ENCODE measurements at places on chromosomes 5 and 9.

- DNase-seq = no peak
These were observed 92.7 kb upstream of the TNC start for GRCh38 chr9:115210699-115211098.

DNA sequence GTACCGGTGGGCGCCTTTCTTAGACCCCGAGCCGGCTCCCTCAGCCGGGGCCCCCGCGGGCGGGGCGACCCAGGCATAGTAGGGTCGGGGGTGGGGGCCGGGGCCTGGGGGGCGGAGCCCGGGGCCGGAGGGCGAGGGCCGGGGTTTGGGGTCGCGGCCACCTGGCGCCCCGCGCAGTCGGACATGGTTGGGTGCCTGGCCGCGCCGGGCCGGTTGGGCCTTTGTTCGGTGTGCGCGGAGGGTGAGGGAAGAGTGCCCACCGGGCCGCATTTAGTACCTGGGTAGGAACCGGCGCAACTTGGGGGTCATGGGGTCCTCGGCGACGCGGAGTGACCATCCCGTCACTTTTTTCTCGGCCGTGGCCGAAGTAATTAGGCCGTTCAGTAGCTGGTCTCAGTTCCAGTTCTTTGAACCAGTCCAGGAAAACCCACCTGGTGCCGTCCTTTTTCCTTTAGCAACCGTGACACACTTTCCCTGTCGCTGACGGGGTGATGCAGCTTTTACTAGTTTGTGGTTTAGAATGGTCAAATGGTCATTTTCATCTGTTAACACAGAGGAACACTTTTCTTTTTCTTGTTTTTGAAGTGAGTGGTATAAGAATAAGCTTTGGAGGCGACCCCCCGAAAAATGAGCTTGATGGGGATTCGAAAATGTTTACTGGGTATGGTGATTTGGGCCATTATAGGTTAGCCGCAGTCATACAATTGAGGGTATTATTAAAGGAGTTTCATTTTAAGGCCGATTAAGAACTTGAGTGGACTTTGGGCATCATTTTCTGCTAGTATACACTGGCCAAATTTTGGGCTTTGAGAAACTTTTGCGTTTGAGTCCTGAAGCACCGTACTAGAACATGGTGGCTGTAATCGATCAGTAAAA, 589 bp downstream of the CKS2 start:
- peak; percentile 37 for DNase-seq

DNA sequence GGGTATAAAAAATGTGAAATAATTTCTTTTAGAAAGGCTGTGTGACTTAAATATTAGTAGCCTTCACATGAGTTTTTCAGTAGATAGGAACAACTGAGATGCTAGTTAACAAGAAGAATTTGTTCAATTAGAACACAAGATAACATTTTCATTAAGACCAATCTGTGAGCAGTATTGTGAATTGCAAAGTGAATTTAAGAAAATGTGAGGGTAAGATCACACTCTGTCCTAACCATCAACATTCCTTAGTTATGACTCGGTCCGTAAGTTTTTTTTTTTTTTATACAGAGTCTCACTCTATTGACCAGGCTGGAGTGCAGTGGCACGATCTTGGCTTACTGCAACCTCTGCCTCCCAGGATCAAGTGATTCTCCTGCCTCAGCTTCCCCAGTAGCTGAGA, 180.2 kb upstream of the EGFLAM start:
- DNase-seq = no peak

DNA sequence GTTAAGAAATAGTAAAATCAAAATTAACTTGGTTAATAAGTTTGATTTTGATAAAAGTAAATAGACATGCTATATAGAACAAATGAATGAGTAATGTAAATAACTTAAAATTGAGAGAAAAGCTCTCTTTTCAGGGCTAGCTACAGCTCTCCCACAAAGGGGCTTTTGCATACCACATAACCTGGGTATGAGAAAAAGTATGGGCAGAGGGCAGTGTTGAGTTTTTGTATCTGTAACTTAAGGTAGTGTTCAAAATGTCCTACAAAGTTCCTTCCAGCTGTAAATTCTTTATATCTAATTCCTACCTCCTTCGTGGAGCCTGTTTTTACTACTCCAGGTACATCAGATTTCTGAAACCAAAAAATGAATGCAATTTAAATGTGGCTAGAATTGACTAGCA, 18.9 kb upstream of the TTC33 start:
- DNase-seq = no peak

GRCh38 chr9:114351932-114352331, 22.3 kb downstream of the ORM2 start:
- DNase-seq = no peak

- DNase-seq = no peak
These were observed 7.2 kb downstream of the CNOT8 start for GRCh38 chr5:154865466-154866184.

DNA sequence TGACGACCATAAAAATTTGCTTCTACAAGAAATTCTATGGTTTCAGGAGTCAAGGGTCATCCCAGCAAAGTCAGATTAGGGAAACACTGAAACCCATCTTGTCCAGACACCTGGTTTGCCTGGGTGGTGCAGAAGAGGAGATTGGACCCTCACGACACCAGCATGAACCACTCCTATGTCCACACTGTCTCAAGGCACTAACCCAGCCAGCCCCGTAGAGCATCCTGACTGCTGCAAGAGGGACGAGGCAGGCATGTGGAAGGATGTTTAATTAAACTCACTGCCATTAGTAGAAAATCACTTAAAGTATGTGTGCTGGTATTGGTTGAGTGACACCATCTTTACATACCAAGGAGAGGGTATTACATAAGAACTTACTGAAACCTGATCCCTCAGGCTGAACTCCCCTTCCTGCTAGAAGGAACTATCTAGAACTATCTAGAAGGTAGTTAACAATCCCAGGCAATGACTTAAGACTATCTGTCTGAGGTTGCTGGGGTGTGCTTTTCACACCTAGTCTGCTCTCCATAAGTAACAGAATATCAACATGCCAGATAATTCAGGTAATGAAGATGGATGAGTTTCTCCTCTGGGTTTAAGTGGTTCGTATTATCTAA, 93.6 kb downstream of the SEMA6A start:
- DNase-seq = no peak

DNA sequence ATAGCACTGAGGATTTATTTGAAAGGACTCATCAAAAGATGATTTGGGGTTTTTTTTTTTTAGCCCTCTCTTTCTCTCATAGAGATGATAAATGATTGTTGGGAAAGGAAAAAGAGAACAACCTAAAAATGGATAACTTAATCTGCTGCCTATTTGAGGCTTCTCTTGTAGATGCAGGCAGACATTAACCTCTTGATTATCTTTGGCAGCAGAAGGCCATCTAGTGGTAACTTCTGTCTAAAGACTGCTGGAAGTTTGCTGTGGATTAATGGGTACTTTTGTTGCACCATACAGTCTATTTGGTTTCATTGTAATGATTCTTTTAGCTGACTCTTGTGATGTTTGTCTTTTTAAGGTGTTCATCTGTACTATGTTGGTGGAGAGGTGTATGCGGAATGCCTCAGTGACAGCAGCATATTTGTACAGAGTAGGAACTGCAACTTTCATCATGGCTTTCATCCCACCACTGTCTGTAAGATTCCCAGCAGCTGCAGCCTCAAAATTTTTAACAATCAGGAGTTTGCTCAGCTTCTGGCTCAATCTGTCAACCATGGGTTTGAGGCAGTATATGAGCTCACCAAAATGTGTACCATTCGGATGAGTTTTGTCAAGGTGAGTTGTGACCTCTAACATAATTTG, 18.8 kb downstream of the SMIM32 start:
- no peak for DNase-seq

GRCh38 chr9:97689401-97690180, 7.5 kb downstream of the XPA start:
- DNase-seq = no peak

- DNase-seq = no peak
These were observed 94.1 kb upstream of the GLIS3 start for GRCh38 chr9:4393806-4394523.

- DNase-seq = no peak
These were observed 26.8 kb downstream of the JADE2 start for GRCh38 chr5:134552301-134552700.

- no peak for DNase-seq
These were observed 160.2 kb downstream of the DENND1A start for GRCh38 chr9:123769719-123770118.

DNA sequence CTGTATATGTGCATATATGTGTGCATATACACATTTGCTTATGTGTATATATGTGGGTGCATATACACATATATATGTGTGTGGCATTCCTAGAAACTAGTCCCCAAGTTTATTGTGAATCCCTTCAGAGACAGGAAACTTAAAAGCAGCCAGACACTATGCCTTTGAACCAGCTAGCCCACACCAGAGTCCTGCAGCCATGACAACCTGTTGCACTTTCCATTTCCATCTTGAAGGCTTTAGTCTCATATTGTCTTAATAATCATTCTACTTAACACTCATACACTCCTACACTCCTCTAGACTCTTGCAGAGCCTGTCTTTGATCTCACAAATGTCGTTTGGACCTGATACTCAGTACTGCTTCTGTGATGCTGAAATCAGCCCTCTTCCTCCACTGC, 34.8 kb upstream of the CDH6 start:
- DNase-seq = no peak

GRCh38 chr9:2691626-2692025, 25.7 kb upstream of the KCNV2 start:
- DNase-seq = no peak

DNA sequence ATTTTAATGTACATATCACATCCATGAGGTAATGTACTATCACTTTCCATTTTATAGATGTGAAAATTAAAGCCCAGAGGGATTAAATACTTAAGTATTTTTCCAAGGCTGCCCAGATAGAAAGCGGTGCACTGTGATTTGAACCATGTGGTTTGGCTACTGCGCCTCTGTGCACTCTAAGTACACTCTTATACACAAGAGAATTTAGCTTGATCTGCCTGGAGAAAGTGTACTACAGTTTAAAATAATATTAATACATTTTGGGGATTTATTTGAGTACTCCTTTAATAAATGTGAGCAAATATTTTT, 360.4 kb upstream of the ACTBL2 start:
- DNase-seq = no peak

DNA sequence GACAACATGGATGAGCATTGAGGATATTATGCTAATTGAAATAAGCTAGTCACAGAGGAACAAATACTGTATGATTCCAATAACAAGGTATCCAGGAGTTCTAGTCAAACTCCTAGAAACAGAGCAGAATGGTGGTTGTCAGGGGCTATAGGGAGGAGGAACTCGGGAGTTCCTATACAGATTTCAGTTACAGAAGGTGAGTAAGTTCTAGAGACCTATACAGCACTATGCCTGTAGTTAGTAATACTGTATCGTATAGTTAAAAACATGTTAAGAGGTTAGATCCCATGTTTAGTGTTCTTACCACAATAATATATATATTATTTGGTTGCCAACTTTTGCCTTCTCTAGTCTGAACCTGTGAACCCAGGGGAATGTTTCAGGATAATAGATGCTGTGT, 7.9 kb upstream of the OXCT1 start:
- no peak for DNase-seq

- no peak for DNase-seq
These were observed 73.6 kb upstream of the ZNF622 start for GRCh38 chr5:16539169-16539666.

DNA sequence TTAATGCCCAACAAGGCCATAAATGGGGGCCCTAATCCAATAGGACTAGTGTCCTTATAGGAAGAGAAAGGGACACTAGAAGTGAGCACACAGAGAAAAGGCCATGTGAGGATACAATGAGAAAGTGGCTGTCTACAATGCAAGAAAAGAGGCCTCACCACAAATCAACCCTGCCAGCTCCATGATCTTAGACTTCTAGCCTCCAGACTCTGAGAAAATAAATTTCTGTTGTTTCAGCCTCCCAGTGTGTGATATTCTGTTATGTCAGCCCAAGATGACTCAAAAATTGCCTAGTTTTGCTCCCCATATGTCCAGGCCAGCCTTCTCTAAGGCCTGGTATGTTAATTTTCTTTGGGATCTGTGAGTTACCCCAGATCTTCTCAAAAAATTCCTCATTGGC, 32.3 kb upstream of the HTR4 start:
- DNase-seq = no peak

DNA sequence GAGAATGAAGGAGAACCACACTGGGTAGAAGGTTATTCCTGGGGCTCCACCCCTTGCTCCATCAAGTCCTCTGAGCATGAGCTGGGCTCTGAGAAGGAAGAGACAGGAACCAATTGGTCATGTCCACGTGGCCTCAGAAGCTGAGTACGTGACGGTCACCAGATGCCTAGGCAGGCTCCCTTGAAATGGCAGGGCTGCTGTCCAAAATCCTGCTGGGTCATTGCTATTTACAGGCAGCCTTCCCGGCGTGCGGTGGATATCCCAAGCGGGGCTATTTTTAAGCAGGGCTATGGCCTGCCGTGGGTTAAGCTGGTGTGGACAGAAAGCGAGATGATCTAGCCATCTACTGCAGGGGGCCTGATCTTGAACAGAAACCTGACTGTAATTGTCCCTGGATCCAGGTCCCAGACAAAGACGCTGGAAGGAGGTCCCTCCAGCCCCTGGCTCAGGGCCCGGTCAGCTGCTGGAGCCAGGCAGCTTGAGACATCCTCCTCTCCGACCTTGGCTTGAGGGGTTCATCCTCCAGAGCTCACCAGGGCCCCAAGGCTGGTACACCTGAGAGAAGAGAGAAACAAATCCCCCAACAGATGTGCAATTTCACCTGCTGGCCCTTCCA, 550 bp upstream of the CKMT2 start:
- no peak for DNase-seq

DNA sequence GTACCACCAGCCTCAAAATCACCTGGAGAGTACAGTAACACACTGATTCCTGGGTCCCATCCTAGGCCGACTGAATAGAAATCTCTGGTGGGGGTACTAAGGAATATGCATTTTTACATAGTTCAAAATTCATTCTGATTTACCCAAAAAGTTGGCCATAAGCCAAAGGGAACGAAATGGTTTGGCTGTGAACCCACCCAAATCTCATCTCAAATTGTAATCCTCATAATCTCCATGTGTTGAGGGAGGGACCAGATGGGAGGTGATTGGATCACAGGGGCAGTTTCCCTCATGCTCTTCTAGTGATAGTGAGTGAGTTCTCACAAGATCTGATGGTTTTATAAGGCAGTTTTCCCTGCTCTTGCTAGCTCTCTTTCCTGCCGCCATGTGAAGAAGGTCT, 31.1 kb downstream of the MEGF9 start:
- no peak for DNase-seq

DNA sequence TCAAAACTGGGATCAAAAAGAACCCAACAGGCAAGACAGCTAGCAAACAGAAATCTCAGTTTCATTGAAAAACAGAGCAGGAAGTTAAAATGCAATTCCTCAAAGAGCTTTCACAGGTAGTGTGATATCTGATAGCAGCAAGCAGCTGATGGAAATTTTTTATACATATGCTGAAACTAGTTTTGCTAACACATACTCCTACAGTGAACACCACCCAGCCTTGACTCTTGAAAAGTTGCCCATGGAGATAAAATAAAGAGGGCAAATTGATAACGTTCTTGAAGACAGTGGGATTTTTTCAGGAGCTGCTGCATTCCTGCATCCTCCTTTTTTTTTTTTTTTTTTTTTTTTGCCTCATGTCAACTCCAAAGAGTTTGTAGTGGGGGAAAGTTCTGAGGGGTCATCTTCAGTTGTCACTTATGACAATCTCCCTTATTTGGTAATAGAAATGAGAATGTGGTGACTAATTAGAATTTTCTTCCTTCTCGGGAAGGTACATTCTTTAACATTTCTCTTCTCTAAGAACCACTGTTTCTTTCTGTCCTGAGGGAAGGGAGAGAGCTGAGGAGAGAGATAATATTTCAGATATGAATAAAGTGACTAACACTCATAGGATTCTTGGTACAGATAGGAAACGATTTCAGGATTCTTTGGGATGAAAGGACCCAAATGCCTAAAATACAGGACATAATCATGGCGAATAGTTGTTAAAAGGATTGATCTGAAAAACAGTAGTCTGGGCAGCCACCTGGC, 24.6 kb downstream of the SH3RF2 start:
- no peak for DNase-seq
